Fibroblast of upper back skin (primary cell): ENCODE measurements at places on chromosomes 2 and 18.
A peak's percentile ranks its signal among the peaks of the same experiment; 100 is the strongest.

DNA sequence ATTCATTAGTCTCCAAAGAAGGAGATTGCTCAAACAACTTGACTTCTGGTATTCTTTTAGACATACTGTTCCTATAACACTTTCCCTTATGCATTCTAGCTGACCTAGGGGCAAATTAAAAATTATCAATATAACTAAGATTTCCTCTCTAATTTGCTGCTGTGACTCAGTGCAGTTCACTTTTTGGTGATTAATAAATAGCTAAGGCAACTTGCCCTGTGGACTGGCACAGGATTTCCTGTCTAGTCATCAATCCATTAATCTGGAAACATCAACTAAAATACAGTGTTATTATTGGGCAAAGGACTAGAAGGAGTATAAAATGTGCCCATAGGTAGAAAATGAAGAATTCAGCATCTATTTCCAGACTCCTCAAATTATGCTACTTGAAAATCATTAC lies 83.5 kb upstream of the SERPINE2 start:
- no peak for DNase-seq

- no peak for DNase-seq
These were observed 13.4 kb upstream of the PAX3 start for GRCh38 chr2:222311978-222312738.

GRCh38 chr2:98380203-98380535 lies 33.9 kb downstream of the CNGA3 start:
- no peak for DNase-seq

DNA sequence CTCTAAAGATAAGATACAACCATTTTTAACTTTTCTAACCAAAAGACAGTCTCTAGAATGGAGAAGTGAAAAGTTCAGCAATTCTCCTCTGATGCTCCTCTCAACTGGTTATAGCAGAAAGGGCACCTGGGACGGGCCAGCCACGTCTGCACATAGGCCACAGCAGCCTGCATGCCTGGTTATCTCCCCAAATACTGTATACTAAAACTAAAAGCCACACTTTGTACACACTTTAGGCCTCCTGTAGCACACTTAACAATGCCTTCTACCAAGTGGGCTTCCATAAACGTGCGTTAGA lies 179.1 kb downstream of the ANKRD44 start:
- no peak for DNase-seq

GRCh38 chr2:240645346-240645745 lies 20.1 kb downstream of the GPR35 start:
- DNase-seq, result no peak

GRCh38 chr2:230124757-230125431 lies 56.2 kb upstream of the SLC16A14 start:
- DNase-seq, result no peak

GRCh38 chr2:140998577-140998976 lies 1132.2 kb downstream of the LRP1B start:
- peak; percentile 19 for DNase-seq

GRCh38 chr2:168538534-168538933 lies 82.5 kb downstream of the CERS6 start:
- peak; percentile 34 for DNase-seq

DNA sequence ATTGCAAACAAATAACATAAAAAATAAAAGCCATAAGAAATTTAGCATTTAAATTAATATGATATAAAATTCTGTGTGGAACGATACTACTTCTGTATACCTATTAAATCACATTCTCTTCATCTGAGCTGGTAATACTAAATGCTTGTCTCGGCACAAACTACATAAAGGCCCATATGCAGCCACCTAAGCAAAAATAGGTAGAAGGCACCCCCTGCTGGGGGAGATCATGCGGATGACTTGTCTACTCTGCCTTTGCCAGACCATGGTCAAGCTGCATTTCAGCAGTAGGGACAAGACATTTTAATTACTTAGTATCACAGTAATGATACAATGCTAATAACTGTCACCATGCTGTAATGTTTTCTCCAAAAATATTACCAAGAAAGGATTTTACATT lies 108.0 kb downstream of the CDH19 start:
- DNase-seq, result peak; percentile 42

- DNase-seq, result peak; percentile 41
These were observed 71.3 kb downstream of the SLC25A12 start for GRCh38 chr2:171822525-171823322.

- DNase-seq, result no peak
These were observed 36.7 kb downstream of the FAM117B start for GRCh38 chr2:202671317-202672035.

DNA sequence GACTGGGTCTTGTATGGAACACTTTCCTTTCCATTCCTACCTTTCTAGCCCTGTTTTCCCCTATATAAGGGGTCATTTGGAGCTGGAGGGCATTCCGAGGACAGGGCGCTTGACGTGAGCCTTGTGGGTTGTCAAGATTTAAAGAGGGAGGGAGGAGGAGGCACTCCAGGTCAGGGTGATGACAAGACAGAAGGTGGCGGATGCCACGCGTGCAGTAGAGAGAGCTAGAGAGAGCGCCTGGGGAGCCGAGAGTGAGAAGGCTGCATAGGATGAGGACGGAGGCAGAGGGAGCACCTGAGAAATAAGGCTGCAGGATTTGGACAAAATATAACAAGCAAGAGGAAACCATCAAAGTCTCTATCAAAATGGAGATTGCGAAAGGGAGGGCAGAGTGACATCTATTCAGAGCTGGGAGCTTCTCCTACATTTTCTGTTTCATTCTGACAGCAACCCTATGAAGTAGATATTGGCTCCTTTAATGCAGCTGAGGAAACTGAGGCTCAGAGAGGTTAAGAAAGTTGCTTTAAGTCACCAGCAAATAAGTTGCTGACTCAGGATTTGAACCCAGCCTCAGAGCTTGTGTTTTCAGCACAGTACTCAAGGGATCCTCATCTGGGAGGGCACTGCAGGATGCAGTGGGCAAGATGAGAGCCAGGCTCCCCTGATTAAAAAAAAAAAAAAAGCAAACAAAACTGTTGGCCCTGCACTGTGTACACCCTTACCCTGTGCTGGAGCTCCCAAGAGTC lies 124.2 kb downstream of the MRO start:
- DNase-seq, result no peak

DNA sequence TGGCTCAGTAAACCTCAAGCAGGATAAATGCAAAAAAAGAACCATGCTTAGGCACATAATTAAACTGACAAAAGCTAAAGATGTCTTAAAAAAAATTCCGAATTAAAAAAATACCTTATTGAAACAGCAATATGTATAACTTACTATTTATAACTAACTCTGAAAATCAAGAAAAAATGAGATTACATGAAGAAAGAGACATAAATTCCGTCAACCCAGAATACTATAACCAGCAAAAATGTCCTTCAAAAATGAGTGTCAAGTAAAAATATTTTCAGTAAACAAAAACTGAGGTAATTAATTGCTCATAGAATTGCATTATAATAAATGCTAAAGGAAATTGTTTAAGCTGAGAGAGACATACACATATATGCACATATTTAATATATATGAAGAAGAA lies 474.5 kb upstream of the SYT4 start:
- DNase-seq, result no peak

- no peak for DNase-seq
These were observed 23.8 kb downstream of the GNLY start for GRCh38 chr2:85718009-85718391.

GRCh38 chr2:156379071-156379470 lies 46.5 kb upstream of the NR4A2 start:
- no peak for DNase-seq

DNA sequence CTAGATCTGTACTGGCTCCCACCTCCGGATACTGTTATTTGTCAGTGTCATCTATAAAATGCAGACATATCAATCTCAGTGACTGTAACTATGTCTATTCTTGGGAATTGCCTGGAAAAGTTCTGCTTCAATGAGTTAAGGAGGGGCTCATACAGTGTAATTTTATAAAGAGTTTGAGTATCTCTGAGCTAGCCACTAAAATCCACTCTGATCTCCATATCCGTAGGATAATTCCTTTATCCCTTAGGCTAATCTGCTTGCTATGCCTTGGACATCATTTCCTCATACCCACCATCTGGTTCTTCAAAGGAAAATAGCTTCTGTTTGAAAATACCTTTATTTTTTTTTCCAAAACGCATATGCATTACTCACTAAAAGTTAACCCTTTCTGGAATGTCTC lies 863.2 kb downstream of the SUCLG1 start:
- DNase-seq, result peak; percentile 76

DNA sequence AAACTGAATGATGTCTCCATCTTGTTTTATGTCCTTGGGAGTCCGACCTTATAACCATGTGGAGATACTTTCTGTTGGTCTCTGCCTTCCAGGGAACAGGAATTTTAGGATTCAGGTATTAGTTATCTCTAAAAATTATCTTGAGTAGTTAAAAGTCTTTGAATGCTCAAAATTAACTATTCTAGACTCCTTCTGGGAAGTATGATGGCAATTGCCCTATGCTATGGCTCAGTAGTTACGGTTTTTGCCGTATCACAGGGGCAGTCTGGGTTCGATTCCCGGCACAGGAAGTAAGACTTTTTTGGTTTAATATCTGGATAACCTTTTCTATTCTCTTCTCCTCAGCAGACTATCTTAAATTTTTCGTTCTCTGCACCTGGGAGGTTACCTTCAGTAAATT lies 708.7 kb upstream of the LRATD1 start:
- no peak for DNase-seq

DNA sequence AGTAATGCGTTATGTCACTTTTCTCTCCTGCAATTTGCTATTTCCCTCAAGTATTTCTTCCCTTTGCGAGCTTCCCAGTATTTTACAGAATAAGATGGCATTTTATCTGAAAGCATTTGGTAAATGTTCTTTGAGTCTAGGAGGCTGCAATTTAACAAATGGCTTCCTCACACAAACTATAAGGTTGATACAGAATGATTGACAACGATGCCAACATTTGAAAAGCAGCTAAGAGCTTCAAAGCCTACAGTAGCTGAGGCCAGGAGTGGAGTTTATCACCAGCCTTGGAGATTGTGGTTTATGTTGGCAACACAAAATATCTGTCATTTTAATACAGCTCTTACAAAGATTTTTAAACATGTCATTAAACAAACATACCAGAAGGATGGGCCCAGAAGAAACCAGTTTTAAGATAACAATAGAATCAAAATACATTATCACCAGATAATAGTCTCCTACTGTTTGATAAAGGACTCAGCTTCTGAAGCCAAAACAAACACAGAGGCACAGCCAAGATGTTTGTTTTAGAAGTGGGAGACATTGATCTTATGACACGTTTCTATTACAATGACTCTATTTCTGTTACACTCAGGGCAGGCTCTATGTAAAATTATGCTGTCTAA lies 711.4 kb upstream of the ACVR2A start:
- no peak for DNase-seq

- DNase-seq, result peak; percentile 14
These were observed 14.9 kb downstream of the TYW5 start for GRCh38 chr2:199940373-199940772.

GRCh38 chr2:49832555-49832954 lies 678.2 kb upstream of the FSHR start:
- no peak for DNase-seq

DNA sequence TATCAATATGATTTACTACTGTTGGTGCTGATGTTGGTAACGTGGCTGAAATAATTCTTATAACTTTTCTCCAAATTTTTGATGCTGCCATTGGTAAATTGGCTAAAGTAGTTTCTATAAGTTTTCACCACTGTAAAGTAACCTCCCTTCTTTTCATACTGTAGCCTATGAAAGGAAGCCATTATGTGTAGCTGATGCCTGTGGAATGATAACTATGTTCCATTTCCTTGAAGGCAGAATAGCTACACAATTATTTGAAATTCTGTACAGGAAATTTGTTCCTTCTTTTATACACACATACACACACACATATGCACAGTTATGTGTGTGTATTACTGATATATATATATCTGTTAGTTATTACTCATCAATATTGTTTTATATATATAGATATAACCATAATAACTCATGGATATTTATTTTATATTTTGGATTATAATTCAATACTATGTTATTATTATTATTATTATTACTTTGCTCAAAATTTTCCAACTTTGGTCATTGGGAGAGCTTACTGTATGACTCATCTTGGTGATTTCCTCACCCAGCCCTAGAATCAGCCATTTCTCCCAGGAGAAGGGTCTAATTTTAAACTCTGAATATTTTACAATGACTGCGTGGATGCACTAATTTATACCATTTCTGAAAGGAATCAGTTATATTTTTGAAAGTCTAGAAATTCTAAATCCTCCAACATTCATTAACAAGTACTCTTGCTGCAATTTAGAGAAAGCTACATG lies 1677.7 kb downstream of the SUCLG1 start:
- peak; percentile 19 for DNase-seq

GRCh38 chr18:46212398-46212797 lies 108.2 kb downstream of the HAUS1 start:
- no peak for DNase-seq
